Calu3 (cell line): ENCODE measurements at places on chromosomes 11 and 22.

GRCh38 chr11:2314525-2315394 is 12.9 kb downstream of the TSPAN32 start:
- DNase-seq, result no peak

GRCh38 chr11:128335729-128336128 is 251.6 kb downstream of the ETS1 start:
- no peak for DNase-seq

DNA sequence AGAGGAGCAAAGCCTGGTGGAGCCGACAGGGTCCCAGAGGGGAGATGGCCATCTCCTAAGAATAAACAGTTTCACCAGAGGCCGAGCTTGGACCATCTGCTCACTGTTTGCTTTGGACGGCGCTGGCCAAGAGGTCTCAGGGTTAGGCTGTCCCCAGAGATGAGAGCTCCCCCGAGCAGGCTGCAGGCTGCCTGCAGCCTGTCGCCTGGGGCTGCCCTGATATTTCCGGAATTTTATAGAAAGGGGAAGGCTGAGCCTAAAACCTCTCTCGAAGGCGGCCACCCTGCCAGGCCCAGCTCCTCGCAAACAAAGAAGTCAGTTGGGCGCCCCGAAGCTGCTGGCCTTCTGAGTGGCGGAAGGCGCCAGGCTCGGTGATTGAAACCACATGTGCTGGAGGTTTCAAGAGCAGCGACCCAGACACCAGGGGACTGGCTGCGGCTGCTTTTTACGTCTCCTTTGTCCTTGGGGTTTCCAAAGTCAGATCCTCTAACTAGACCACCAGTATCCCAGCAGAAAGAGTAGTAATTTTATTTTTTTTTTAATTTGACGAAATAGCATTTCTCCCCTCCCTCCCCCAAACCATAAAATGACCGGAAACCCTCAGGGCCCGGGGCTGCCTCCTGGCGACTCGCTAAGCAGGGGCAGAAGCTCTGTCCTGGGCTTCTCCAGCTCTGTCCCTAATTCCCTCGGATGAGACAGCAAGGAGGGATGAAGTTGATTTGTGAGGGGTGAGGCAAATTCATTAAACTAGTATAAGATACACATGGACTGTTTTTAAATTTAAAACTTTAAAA is 57.4 kb downstream of the CLMP start:
- DNase-seq, result no peak

DNA sequence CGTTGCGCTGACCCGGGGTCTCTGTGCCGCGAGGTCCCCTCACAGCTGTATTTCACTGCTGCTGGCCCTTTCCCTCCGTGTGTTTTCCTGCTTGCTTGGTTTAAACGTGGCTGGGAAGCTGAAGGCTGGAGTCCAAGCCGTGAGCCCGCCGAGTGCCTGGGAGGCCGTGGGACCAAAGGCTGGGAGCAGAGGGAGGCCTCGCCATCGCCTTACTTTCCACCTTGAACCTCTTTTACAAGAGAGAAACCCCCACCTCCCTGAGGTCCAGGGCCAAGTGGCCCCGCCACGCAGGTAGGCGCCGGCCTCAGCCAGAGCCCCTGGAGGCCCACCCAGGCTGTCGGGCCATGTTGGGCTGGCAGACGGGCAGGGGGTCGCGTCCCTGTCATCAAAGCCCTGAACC is 411.6 kb downstream of the TBC1D22A start:
- DNase-seq, result no peak

DNA sequence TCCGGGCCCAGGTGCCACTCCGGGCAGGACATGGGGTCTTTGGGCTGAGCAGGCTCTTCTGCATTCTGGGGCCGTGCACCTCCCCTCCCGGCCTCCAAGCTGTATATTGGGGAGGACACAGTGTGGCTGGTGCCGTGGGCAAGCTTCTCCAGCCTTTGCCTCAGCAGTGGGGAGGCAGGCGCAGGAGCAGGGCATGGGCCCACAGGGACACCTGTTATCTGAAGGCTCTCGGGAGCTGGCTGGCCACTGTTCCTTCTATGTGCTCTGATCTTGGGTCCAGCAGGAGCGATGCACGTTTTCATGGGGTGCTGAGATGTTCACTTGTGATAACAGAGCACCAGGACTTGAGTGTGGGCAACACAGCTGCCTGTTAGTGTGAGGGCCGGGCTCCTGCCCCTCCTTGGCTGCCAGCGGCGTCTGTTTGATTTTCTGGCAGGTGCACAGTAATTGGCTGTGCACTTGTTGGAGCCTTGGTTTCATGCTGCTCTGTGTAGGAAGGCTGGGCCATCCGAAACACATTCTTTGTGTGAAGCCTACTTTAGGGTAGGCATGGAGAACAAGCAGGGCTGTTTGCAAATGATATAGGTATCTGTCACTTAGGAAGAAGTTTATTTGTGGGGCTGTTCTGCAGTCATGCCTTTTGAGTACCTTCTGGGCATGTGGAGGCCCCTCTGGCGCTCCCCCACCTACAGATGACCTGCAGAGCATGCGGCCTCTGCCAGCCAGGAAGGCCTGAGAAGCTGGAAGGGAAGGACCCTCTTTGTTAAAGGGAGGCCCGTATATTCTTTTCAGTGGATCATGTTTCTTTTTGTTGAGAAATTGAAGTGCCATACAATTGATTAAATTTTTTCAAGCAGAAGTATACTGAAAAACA is 201.5 kb downstream of the TBC1D22A start:
- no peak for DNase-seq

DNA sequence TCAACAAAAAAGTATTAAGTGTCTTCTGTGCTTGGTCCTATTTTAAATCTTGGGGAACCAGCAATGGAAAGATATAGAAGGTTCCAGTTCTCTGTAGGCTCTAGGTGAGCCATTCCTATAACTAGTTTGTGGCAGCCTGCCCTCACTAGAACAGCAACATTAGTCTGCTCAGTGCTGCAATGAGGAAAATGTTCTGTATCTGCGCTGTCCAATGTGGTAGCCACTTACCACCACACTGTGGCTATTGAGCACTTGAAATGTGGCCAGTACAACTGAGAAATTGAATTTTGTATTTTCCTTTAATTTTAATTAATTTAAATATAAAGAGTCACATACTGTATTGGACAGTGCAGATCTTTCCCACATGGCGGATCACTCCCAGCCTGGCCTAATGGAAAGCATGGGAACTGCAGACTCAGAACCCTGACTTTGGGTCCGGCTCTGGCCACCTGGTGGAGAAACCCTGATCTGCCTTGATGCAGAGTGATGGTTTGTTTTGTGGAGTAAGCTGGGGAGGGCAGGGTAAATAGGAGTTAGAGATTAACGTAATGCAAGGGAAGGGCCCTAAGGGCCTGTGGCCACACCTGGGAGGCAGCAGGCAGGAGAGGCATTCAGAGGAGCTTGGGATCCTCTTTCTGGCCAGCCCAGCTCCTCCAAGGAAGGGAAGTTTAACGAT is 101.0 kb downstream of the ME3 start:
- DNase-seq, result peak; percentile 22

DNA sequence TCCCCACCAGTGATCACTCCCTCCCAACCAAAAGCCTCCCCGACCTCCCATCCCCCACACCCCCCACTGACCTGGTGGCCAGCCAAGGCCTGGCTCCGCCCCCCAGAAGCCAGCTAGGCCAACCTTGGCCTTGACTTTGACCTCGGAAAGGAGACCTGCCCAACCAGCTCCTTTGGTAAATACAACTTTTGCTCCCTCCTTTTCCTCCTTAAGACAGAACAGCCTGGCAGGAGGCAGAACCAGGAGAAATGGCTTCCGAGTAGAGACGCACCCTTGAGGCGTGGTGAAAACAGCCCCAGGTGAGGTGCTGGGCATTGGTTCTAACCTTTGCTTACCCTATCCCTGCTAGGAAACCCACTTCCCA is 27.0 kb downstream of the PLEKHA7 start:
- peak; percentile 74 for DNase-seq

GRCh38 chr11:44192462-44193100 is 97.1 kb downstream of the EXT2 start:
- no peak for DNase-seq

DNA sequence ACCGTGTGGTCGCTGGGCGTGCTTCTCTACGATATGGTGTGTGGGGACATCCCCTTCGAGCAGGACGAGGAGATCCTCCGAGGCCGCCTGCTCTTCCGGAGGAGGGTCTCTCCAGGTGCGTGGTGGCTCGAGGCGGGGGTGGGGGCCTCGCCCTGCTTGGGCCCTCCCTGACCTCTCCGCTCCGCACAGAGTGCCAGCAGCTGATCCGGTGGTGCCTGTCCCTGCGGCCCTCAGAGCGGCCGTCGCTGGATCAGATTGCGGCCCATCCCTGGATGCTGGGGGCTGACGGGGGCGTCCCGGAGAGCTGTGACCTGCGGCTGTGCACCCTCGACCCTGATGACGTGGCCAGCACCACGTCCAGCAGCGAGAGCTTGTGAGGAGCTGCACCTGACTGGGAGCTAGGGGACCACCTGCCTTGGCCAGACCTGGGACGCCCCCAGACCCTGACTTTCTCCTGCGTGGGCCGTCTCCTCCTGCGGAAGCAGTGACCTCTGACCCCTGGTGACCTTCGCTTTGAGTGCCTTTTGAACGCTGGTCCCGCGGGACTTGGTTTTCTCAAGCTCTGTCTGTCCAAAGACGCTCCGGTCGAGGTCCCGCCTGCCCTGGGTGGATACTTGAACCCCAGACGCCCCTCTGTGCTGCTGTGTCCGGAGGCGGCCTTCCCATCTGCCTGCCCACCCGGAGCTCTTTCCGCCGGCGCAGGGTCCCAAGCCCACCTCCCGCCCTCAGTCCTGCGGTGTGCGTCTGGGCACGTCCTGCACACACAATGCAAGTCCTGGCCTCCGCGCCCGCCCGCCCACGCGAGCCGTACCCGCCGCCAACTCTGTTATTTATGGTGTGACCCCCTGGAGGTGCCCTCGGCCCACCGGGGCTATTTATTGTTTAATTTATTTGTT is 2.4 kb downstream of the PIM3 start:
- DNase-seq, result peak; percentile 18

DNA sequence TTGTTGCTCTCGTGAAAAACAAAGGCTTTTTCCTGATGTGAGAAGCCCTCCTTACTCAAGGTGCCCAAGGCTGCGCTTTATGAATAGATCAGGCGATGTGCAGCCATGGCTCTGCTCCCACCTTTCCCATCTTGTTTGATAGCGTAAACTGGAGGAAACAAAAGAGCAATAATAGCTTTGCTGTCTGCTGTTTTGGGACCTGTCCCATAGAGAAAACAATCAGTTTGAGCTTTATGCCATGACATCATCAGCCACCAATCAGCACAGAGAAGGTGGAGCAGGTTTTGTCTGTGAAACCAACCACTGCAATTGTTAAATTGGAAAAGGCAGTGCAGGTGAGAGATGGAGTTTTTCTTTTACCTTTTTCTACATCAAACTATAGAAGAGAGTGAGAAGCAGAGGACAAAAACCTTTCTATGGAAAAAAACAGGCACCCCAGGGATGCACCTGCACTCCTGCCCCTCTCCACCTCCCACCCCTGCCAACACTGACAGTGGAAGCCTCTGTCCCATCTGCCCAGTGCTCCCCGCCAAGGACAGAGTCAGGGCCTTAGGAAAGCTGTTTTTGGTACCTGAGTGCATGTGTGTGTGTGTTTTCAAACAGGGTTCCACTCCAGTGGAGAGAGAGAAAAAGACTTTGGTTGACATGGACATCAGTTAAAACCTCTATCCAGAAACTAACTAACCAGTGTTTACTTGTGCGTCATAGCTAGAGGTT is 80.7 kb downstream of the MICAL3 start:
- no peak for DNase-seq
